NCI-H1092 treated with DMSO at 0.1 percent for 48 hours (cell line): ENCODE measurements at places on chromosomes 12 and 14.
A peak's percentile ranks its signal among the peaks of the same experiment; 100 is the strongest.

- DNase-seq: no peak
Measured at GRCh38 chr12:93773122-93773871, 96.1 kb downstream of the CRADD start.

GRCh38 chr14:104394409-104394851 is 185.1 kb upstream of the C14orf180 start:
- DNase-seq: no peak

DNA sequence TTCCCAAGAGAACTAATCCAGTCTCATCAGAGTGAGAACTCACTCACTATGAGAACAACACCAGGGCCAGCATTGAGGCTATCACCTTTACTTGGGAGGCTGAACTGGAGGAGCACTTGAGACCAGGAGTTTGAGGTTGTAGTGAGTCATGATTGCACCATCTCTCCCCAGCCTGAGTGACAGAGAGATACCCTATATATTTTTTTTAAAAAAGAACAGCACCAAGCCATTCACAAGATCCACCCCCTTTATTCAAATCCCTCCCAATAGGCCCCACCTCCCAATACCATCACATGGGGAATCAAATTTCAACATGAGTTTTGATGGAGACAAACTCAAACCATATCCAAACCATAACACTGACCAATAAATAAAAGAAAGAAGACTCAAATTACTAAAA is 3.7 kb upstream of the TMX1 start:
- DNase-seq: no peak

DNA sequence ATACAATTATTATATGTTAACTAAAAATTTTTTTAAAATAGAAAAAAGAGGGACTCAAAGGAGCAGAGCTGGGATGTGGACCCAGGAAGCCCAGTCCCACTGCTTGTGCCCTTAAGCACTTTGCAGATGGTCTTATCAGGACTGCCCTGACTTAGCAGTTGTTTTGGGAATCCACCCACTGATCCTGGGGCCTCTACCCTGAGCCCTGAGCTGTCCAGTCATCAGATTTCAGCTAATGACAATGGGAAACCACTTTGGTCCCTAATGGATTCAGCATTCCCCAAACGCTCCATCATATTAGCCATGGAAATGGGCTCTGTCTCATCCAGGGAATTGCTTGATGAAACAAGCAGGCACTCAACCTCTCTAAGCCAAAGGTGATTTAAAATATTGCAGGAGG is 22.5 kb upstream of the WSCD2 start:
- no peak for DNase-seq

DNA sequence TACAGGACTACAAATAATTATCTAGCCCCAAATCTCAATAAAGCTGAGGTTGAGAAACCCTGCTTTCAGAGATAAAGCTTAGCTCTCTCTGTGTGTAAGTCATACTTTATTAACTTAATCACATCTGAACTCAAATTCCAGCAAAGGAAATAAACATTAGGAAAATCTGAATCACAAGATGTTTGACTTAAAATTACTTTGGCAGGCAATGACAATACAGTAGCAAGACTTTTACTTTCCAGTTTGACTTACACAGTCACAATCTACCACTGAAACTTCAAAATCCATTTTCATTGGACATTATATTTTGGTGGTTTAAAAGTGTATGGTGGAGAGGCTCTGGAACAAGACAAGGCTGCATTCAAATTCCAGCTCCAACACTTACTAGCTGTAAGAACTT is 11.4 kb downstream of the TMEM116 start:
- no peak for DNase-seq

GRCh38 chr12:112738531-112738930 is 53.0 kb upstream of the RPH3A start:
- DNase-seq: no peak

GRCh38 chr12:125092872-125093680 is 27.8 kb downstream of the AACS start:
- no peak for DNase-seq

DNA sequence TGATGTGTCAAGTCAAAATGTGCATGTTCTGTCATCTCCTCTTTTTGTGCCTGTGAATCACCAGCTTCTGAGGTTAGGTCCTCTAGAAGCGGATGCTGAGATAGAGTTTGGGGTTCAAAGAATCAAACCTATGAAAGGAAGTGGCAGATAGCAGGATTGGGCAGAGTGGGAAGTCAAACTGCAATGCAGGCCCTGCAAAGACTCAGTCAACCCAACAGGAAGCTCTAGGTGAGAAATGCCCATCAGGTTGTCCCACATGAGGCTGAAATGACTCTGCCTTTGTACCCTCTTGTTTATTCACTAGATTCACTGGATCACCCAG is 4.5 kb upstream of the MIA2 start:
- DNase-seq: no peak

DNA sequence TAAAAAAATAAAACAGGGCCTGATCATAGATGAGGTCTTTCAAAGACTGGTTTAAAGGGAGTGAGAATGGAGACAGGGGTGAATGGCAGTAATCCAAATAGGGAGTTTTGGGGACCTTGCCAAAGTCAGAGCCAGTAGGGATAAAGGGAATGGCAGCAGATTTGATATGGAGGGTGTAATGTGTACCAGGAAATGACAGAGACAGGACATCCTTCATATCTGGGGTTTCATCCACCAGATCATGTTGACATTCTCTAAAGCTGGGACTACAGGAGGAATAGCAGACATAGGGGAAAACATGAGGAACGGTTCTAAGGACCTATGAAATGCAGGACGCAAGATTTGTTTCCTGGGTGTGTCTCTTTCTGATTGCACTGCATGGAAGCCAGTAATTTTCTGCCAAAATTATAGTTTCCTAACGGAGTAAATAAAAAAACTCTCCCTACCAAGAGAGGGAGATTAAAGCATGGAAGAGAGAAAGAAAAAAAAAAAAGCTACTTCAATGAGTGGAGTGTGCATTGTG is 169.9 kb downstream of the PRKD1 start:
- DNase-seq: peak; percentile 18

- DNase-seq: no peak
Measured at GRCh38 chr12:116926283-116927243, 15.8 kb downstream of the FBXW8 start.

- DNase-seq: no peak
Measured at GRCh38 chr12:34401659-34402227, 379.4 kb downstream of the ALG10 start.

GRCh38 chr12:8698879-8699278 is 1.1 kb downstream of the RIMKLB start:
- no peak for DNase-seq

GRCh38 chr14:52220924-52221811 is 46.3 kb upstream of the PTGDR start:
- no peak for DNase-seq

GRCh38 chr12:76765598-76765997 is 1.7 kb downstream of the ZDHHC17 start:
- DNase-seq: no peak

DNA sequence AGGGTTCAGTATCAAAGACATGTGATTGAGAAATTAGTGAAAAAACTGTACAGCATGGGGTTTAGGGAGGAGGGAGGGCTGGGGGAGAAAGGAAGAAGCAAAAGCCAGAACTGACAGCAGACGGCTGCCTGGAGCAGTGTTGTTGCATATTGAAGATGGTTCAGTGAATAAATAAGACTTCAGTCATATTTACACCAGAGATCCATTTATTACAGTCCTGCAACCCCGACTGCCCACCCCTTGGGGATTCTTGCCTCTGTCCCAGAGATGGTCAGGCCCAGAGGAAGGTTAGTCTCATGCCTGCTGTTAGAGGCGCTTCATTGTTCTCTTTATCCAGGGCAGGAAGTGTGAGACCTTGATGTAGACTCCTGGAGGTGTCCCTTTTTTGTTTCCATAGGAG is 3.2 kb downstream of the GZMH start:
- DNase-seq: no peak

DNA sequence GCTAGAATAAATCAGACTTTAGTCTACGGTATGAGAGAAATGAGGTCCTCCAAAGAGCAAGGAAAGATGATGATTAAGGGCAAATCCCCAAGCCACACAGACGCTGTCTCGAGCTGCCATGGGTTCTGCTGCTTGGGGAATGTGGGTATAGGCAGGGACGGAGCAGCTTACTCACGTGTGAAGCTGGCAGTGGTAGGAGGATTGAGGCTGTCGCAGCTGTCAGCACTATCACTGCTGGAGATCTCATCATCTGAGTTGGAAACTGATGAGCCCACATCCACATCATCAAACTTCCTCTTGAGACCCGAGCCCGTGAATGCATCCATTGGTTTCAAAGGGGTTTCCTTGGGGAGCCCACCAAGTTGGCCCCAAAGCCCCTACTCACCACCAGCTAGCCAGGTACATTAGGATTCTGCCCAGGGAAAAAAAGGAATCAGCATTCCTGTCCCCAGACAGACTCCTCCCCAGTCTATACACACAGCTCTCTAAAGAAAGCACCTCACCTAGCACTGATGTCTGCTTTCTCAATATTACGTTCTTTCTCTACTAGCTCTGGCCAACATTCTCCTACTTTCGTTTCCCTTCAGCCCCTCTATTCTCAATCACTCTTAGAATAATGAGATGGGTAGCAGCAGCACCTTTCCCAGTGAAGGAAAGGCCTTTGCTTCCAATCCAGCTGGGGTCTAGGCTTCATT is 7.0 kb downstream of the CSRNP2 start:
- no peak for DNase-seq

DNA sequence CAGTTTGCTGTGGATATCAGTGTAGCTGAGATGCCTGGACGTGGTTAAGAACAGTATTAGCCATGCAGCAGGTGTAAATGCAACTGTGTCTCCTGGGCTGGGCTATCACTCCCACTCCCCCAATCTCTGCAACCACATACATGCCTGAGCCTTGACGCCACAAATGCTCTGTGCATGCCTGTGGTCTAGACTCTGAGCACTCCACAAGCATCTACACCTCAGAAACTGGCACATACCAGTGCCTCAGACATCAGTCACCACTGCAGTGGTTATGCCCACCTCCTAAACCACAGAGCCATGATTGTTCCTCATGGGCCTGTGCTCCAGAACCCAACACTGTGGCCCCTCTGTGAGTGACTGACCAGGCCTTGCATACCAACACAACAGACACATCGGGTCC is 226.8 kb upstream of the ALG10 start:
- no peak for DNase-seq

DNA sequence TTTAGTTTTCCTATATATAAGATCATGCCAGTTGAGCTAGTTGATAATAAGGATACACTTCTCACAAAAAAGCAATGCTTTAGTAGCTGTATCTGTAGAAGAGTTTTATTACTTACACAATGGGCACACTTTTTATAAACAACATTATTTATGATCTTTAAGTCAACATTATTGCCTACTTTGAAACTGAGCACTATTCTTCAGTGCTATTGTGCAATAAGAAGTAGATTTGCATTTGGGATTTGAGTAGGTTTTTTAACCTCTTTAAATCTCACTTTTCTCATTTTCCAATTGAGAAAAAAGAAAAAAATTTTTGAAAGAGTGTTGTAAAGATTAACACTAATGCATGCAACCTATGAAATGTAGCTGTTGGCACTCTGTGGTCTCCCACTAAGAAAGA is 1198.3 kb downstream of the GALC start:
- DNase-seq: no peak

GRCh38 chr12:57737467-57738460 is 778 bp downstream of the AGAP2 start:
- no peak for DNase-seq

- DNase-seq: no peak
Measured at GRCh38 chr12:106747973-106748436, 26.5 kb upstream of the RIC8B start.

DNA sequence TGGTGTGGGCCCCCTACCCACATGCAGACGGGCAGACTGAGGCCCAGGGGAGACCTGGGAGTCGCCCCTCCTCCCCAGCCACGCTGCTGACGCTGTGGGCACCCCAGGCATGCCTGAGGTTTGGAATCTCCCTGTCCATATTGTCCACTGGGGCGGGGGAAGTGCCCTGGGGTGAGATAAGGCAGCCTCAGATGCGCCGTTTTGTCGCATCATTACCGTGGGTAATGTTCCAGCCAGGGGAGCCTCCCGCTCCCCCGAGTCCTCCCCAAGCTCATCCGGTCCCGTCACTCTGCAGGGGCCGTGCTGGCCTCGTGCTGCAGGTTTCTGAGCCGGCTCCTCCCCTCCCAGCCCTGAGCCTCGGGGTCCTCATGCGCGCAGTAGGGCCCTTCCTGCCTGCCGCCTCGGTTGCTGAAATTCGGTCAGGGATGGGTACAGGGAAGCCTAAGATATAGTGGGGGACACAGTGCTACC is 11.4 kb downstream of the INF2 start:
- no peak for DNase-seq

DNA sequence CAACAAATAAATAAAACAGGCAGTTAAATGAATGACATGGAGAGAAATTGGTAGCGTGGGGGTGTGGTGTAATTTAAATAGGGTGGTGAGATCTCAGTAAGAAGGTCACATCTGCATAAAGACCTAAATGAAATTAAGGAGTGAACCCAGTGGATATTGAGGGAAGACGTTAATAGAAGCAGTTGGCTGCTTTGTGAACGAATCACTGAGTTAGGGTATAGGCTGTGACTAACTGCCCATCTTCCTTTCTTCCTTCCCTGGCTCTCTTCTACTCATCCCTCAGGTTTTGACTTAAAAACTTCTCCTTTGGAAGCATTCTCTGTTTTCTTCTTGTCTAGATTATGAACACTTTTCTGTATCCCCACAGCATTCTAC is 64.7 kb downstream of the BTG1 start:
- no peak for DNase-seq

GRCh38 chr14:101313268-101313667 is 248.0 kb upstream of the DIO3 start:
- DNase-seq: no peak

GRCh38 chr12:13094367-13094766 is 9.1 kb downstream of the GSG1 start:
- no peak for DNase-seq
